ENCODE measurements at places on chromosomes 7 and 10.

- no peak for DNase-seq
Measured at GRCh38 chr10:52568309-52568708, 204.3 kb downstream of the MBL2 start.

- DNase-seq: no peak
Measured at GRCh38 chr10:73771722-73772280, 10.0 kb upstream of the CHCHD1 start.

DNA sequence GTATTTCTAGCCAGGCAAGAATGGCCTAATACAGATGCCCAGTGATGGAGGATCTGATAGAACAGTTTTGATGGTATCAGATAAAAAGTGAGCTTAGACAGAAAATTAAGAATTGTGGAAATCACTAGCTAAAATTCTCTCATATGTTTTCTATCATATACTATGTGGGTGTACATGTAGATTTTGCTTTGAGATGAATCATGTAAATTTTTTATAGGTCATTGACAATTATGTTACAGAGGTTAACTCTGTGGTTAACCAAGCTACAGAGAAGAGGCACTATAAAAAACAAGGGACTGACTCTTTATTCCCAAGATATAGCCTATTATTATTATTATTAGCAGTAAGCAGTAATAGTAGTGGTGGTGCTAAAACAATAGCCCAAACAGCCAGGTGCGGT lies 156.5 kb downstream of the ITGA8 start:
- DNase-seq: no peak

DNA sequence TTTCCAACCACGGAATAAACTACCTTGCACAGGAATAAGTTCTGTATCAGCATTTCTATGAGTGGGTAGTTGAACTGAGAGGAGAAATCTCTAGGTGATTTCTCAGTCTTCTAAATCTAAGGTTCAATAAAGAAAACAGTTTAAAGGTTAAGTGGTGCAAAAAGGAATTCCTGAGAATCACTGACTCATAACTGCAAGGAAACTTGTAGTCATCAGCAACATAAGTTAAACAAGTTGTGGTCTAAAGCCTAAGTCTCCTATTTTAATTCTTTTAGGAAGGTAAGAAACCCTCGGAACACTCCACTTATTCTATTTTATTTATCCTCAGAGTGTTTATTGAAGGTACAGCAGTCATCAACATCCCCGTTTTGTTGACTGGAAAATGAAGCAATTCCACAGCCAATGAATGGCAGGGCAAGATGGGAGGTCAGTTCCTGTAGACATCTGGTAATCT lies 92.4 kb upstream of the PIK3CG start:
- DNase-seq: no peak

DNA sequence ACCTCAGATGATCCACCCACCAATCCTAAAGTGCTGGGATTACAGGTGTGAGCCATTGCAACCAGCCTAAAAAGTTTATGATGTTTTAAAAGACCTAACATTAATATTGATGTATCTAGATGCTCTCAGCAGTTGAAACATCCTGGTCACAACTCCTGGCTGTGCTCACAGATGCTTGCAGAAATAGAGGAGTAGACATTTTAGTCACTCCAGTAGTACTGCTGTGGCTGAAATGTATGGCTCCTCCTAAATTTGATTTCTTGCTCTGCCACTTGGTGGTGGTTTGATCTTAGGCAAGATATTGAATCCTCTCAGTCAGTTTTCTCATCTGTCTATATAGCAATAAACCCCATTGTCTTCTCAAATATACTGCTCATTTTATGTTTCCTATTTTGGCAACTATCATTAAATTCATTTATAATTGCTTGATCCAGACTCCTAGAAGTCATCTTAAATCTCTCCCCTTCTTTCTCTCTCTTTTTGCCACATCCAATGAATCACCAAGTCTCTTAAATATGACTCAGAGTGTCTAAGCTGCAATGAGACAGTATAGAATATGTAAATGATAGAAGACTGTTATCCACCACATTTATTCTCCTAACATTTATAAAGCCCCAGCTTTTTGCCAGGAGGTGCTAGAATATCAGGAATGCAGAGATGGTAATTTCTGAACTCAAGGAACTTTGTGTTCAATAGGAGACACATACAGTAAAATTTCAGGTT lies 78.1 kb upstream of the NRBF2 start:
- no peak for DNase-seq

DNA sequence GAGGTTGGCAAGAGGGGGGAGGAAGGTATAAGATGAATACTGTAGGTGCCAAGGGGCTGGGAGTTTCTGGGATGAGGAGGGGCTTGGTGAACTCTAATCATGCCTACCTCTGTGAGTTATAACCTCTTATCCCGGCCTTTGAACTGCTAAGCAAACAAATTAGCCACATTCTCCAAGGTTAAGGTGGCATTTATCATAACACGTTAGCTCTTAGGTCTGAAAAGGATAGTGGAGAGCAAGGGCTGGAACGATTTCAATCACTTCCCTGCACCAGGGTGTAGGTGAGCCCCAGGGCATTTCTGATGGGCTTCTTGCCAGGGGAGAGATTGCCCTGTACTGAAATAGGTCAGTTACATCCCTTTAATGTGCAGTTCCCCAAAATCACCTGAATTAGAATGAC lies 28.6 kb upstream of the DMBT1 start:
- DNase-seq: no peak

- DNase-seq: peak; percentile 53
Measured at GRCh38 chr7:102473271-102473991, 5.3 kb downstream of the POLR2J start.

DNA sequence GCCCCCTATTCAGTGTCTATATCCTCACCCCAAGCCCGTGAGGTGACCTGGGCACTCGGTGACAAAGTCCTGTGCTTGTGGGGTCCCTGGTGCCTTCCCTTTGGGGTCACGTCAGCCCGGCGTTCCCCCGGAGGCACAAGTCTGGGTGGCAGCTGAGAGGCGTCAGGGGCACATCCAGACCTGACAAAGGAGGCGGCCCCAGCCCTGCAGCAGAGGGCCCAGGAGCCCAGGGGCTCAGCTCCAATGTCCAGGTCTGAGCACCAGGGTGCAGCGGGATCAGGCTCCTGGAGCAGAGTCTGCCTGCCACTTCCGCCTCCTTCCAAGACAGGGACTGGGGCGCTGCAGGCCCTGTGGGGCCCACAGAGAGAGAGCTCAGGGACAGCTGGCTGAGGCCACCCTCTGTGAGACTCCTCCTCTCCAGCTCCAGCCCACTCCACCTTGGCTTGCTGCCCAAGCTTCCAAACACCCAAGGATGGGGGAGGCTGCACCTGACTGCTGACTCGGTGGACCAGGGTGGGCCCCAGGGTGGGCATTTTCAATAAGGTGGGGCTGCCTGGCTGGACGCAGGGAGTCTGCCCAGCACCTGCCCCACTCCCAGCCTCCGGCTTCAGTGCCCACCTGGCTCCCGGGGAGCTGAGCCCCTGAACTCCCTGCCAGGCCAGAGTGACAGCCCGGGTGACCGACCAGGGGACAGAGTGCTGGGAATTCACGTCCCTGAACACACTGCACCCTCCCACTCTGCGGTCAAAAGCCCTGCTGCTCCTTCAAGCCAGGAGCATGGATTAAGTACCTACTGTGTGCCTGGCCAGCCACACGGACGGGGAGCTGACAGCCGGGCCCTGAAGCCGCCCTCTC lies 1.0 kb upstream of the KNDC1 start:
- peak; percentile 54 for DNase-seq

All from RWPE2 (cell line).